ENCODE measurements at places on chromosomes 2 and 18. TPM values are rescaled to one million over a fixed set of nuclear protein-coding genes. Genes with fewer than 3 reads are reported as not detected.

GRCh38 chr2:71603851-71604725 lies 150.7 kb downstream of the DYSF start:
- no peak for DNase-seq

GRCh38 chr2:19579461-19579860 lies 221.0 kb upstream of the OSR1 start:
- DNase-seq: no peak

DNA sequence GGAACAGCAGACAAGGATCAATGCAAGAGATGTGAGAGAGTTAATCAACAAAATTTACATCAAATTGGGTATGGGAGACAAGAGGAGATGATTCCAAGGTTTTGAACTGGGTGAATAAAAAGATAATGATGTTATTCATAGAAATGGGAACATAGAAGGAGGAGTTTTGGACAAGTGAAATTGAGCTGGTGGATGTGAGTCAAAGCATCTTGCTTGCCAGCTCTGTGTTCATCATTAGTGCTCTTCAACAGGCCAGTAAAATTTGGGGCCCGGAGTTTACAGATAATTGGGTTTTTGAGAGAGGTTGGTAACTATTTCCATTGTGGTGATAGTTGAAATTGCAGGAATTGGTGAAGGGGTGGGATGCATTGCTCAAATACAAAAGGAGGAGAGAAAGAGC lies 69.9 kb upstream of the CAVIN2 start:
- DNase-seq: no peak

- DNase-seq: no peak
These were observed 109.1 kb downstream of the SMAD7 start for GRCh38 chr18:48841381-48842258.

GRCh38 chr2:140551287-140551686 lies 1579.5 kb downstream of the LRP1B start:
- no peak for DNase-seq

- DNase-seq: no peak
These were observed 37.0 kb upstream of the TAF1B start for GRCh38 chr2:9806298-9806610.

DNA sequence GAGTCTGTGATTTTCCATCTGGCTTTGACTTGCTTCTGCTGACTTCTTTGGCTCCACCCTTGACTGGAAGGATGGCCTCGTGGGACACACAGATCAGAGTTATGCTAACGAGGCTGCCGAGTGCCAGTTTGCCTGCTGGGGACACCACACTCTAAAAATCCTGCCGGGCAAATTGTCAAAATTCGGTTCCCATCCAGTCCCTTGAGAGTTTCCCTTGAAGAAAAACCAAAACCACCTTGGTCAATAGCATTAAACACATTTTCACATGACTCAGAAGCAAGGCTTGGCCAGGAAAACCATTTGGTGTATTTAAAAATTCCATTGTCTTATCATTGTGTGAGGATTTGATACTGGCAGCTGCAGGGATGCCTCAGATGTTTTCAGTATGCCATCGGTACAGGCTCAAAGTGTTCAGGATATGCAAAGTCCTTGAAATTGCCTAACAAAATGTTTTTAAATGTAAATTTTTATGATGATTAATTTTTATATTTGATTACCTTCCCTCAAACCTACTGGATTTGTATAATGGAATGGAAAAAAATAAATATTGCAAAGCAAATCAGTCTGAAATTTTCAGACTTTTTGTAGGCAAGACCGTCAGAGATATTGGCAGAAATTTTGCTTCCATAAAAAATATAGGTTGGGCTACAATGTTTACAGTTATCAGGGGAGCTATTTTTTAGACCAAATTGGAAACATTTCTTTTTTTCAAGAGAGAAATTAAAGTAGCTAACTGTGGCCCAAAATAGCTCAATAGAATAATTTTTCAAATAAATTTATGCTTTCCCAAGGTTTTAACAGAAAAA lies 41.6 kb downstream of the KCNE4 start:
- DNase-seq: no peak

DNA sequence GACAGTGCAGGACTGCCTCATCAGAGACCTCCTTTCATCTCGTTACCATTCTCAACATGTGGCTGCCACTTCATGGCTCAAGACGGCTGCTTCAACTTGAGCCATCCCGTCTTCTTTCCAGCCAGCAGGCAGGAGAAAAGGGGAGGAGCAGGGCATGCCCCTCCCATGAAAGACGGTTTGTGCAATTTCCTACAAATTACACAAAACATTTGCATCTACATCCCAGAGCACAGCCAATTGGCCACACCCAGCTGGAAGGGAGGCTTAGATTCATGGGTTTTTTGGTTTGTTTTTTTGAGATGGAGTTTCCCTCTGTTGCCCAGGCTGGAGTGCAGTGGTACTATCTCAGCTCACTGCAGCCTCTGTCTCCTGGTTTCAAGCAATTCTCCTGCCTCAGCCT lies 11.8 kb downstream of the UCN start:
- DNase-seq: no peak

DNA sequence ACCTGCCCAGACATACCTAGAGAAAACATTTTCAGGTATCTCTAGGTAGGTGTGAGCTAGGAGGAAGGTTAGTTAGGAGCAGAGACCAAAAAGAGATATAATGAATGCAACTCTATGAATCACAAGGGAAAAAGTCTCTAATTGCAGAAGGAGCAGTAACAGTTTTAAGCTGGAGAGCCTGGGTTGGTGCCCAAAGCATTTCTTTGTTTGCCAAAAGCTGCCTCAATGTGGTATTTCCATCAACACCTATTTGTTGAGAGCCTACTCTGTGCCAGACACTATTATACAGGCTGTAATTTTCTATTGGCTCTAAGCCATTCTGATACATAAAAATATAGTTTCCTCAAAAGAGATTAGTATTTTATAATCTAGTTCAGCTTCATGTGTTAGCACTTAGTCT lies 141.6 kb downstream of the UBE2E3 start:
- DNase-seq: no peak

GRCh38 chr2:64220265-64220664 lies 76.0 kb upstream of the PELI1 start:
- DNase-seq: no peak

GRCh38 chr2:78876316-78876688 lies 149.2 kb upstream of the REG3G start:
- DNase-seq: no peak

GRCh38 chr2:29767606-29768335 lies 153.6 kb downstream of the ALK start:
- no peak for DNase-seq

GRCh38 chr18:33606621-33607020 lies 28.6 kb downstream of the ASXL3 start:
- DNase-seq: no peak

DNA sequence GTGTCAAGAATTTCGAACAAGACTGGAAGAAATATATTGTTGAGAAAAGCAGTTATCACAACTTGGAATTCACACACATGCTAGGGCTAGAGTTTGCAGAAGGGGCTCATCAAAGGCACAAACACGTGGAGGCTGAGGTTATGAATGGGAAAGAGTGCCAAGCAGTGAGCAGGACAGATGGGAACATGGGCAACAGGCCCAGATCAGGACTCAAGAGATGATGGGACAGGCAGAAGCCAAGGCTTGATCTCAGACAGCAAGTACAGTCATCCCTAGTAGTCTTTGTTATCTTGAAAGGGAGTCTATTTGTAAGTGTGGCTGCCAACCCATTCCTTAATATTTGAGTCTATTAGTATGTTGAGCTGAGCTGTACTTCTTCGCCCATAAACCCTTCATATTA lies 22.2 kb upstream of the EPC2 start:
- no peak for DNase-seq

GRCh38 chr18:63000839-63001238 lies 285.5 kb downstream of the PHLPP1 start:
- no peak for DNase-seq

DNA sequence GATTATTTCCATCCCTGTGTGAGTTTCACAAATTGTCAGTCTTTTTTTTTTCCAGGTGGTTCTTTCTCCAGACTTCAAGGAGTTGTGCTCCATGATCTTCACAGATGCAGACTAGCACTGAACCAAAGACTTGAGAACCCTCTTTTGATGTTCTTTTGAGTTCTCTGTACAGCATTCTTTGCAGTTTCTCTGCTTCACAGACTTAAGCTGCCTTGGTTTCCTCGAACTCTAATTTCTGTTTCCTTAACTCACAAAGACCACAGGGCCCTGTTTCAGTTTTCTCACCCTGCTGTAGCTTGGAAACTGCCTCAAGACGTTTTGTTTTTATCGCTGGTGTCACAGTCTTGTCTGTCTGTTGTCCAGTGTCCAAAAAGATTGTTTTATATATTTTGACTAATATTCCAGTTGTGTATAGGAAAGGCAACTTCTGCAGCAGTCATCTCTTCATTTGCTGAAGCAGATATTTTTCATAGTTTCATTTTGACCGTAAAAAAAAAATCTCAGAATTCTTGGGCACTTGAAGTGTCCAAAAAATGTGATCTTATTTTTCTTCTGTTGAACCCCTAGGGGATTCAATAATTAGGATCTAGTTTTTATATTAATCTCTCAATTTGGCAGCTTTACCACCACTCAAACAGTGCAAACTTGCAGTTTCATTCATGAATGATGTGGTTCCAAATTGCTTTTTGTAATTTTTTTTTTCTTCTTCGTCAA lies 97.0 kb upstream of the MC4R start:
- DNase-seq: no peak

- no peak for DNase-seq
These were observed 38.2 kb downstream of the ANKMY1 start for GRCh38 chr2:240519396-240520129.

GRCh38 chr2:181992776-181993175 lies 7.1 kb downstream of the PPP1R1C start:
- no peak for DNase-seq

DNA sequence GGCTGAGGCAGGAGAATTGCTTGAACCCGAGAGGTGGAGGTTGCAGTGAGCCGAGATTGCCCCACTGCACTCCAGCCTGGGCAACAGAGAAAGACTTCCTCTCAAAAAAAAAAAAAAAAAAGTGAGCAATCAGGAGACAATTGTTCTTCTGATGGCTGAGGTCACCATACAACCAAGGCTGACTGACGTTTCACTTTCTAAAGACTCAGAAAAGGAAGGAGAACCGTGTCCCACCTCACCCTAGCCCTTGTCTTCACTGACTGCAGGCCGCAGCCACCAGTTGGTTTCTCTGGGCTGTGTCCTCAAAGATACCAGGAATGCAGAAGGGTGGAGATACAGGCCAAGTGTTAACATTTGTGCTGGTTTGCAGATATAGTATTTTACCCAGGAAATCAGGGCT lies 7.7 kb upstream of the SLC35F6 start:
- no peak for DNase-seq

DNA sequence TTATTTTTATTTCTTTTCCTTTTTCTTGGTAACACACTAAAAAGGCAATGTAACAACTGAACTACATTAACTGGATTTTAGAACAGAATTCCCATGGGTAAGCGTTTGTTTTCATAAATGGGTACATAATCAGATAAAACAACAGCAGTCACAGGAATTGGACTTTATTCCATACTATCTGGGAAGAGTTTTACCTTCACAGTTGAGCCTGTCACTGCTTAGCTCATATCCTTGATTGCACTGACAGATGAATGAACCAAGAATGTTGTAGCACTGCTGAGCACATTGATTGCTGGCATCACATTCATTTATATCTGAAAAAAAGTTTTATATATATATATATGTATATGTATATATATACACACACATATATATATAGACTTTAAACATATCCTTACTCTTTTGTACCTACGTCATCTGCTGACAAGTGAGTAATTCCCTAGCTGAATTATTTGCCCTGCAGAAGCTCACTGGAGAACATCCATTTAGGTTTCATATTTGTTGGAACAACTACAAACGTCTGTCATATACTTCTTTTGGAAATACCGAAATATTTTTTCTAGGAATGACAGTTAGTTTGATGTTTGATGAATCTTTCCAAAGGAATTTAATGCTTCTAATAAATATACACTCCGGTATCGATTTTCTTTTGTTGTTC lies 47.0 kb downstream of the EFEMP1 start:
- DNase-seq: no peak

GRCh38 chr2:239153806-239154591 lies 246.8 kb downstream of the HDAC4 start:
- DNase-seq: no peak

DNA sequence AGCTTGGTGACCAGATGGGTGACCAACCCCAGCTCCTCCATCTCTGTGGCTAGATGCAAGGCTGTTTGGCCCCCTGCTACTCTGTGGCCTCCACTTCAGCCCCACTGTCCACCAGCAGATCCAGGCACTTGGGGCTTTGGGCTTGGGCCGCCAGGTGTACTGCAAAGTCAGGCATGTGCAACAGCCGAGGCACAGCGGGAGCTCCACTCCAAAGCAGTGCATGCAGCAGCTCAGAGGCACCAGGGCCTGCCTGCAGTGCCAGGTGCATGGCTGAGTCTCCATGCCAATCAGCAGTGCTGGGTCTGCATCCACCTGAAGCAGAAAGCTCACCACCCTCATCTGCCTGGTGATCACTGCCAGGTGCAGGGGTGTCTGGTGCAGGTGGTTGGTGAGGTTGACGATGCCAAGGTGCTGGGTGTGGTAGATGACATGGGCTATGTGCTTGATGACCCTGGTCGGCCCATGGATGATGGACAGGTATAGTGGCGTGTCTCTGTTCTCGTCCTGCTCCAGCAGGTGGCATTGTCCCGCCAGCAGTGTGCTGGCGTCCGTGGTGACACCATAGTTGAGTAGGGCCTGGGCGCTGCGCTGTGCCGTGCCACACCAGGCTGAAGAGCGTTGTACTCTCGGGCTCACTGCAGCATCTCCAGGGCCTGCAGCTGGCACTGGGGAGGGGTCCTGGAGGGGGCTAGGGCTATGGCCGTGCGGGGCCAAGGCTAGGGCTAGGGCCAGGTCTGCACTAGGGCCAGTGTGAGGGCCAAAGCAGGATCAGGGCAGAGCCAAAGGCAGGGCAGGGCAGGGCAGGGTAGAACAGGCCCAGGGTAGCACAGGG lies 1.0 kb upstream of the ANKRD62 start:
- no peak for DNase-seq

- DNase-seq: no peak
These were observed 106.9 kb downstream of the COL4A4 start for GRCh38 chr2:227057060-227057459.

- DNase-seq: no peak
These were observed 98.1 kb downstream of the CRIM1 start for GRCh38 chr2:36453652-36454051.

DNA sequence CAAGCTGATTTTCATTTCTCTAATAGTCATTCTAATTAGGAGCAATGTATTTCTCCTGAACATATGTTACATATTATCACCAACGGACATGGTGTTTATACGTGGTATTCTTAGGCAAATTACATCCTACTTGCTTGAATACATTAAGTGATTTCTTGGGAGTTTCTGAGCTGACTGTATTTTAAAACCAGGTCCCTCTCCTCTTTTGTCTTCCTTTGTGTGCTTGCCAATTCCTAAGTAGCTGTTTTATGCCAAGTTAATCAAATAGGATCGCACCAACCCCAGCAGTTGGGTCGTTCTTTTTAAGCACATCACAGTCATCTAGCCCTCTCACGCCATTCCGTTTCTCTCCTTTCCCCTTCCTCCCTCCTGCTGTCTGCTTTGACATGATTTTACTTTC lies 75.4 kb upstream of the MAP2 start:
- DNase-seq: no peak

OTOS gene
- not detected for total RNA-seq

ELOA2 gene
- not detected for total RNA-seq

REG1B gene
- total RNA-seq: not detected

MORN2 gene
- 5.0 TPM for total RNA-seq

MYO3B gene
- 0.20 TPM for total RNA-seq

POTEI gene
- not detected for total RNA-seq

SEMA4F gene
- 3.1 TPM for total RNA-seq

HOXD11 gene
- not detected for total RNA-seq

MARCO gene
- total RNA-seq: not detected

ZNF385B gene
- not detected for total RNA-seq

ANKRD30B gene
- total RNA-seq: not detected

Data from activated CD8-positive, alpha-beta T cell treated with anti-CD3 and anti-CD28 coated beads for 36 hours (primary cell).